Non-pigmented ciliary epithelial cell (primary cell): ENCODE measurements at places on chromosomes 13 and 19.

DNA sequence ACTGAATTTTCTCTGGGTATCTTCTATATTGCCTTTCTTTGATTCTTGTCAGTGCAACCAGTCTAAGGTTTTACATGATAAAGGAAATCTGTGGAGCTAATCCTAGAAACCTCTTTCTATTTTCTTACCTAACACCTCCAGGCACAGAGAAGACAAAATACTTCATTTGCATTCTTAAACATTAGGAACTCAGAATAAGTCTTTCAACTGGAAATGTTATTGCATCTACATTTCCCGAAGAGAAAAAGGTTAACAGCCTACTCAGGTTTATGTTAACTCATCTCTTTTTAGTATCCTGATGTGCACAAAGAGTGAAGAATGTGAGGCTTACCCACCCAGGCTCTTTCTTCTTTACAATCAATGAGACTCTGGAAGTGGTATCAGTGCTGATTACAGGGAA lies 106.7 kb downstream of the PCCA start:
- DNase-seq, result no peak

- no peak for DNase-seq
These were observed 5.7 kb downstream of the ZNF574 start for GRCh38 chr19:42081584-42082203.

DNA sequence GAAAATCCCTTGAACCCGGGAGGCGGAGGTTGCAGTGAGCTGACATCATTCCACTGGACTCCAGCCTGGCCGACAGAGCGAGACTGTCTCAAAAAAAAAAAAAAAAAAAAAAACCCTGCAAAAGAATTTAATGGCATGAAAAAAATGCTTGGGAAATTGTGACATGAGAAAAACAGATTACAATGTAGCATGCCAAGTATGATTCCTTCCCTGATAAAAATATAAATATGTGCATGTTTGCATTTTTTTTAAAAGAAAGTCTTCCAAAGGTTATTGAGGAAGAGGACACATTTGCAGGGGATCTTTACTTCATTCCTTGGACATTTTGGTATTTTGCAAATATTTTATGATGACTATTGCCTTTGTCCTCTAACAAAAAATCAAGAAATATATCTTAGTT lies 14.5 kb upstream of the ZBTB32 start:
- DNase-seq, result no peak

GRCh38 chr13:107765724-107766401 lies 449.5 kb downstream of the LIG4 start:
- DNase-seq, result no peak

DNA sequence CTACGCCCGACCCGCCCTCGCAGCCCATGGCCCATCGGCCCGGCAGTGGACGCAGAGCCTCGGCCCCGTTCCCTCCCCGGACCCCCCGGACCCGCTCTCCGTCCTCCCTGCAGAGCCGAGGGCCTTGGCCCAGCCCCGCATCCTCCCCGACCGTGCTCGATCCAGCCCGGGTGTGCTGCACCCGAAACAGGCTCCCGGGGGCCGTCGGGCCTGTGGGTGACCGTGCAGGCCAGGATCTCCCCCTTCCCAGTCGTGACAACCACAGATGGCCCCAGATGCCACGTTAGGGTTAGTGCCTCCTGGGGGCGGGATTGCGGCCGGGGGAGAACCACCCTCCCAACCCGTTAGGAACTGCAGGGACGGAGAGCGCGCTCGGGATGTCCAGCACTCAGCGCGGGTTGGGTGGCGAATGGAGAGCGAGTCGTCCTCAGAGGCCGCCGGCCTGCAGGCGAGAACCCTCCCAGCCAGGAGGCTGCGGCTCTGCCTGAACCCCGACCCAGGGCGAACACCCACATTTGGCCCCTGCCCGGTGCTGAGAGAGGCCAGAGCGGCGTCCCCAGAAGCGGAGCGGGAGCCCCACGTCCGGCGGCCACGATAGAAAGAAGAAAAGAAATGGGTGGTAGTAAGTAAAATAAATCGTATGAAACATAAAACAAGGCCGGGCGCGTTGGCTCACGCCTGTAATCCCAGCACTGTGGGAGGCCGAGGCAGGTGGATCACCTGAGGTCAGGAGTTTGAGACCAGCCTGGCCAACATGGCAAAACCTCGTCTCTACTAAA lies 6.7 kb upstream of the MADCAM1 start:
- no peak for DNase-seq

DNA sequence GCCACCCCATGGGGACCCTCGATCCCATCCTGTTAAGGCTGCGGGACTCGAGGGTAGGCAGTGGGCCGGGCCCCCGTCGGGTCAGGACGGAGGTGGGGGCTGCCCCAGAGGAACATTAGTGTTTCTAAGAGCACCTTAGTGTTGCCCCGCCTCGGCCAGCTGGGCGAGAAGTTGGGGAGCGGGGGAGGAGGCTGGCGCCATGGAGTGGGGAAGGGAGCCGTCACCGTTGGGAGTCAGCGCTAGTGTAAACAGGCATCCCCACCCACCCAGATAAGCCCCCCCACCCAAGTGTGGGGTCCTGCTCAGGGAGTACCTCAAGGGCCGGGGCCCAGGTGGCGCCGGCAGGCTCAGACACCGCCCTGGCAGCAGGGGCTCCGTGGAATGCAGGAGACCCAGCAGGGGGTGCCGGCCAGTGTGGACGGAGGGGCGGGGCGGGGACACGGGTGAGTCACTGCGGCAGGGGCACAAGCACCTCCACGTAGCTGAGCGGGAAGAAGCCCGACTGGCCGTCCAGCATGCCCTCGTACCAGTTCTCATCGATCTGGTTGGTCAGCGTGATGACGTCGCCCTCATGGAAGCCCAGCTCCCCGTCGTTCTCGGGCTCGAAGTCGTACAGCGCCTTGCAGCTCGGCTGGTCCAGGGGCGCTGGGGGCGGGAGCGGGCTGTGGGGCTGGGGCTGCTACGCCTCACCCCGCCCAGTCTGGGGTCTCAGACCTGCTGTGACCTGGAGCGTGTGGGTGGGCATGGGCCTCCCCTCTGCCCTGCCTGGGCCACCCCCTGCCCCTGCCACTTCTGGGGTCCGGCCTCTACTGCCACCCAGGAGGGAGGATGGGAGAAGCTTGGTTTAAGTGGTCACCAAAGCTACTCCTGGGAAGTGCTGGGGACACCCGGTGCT lies 18.0 kb downstream of the MPND start:
- DNase-seq, result no peak

DNA sequence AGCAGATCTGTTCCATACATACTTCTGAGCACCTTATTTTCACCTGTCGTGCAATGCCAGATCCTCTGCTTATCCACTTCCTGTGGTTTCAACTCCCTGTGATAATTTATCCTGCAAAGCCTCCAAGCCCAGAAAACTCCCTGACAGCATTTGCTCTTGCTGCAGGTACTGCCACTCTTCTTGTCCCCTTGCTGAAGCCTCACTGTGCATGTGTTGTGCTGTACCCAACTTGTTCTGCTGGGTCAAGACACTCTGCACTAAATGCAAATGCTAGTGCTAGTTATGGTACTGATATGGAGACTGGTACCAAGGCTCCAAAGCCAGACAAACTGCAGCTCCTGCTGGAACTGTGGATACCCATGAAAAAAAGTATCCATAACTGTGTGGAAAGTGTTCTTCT lies 315.4 kb upstream of the MIR17HG start:
- DNase-seq, result no peak

DNA sequence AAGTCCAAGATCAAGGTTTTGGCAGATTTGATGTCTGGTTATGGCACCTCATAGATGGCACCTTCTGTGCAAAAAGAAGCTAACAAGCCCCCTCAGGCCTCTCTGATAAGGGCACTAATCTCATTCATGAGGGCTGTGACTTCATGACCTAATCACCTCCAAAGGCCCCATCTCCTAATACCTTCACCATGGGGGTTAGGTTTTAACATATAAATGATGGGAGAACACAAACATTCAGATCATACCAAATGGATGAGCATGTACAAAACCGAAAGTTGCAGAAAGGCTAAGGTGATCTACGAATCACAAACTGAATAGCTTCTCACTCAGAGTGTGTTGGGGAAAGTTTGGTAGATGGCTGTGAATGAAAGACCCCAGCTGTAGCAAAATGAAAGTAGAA lies 217.4 kb downstream of the TBC1D4 start:
- no peak for DNase-seq

DNA sequence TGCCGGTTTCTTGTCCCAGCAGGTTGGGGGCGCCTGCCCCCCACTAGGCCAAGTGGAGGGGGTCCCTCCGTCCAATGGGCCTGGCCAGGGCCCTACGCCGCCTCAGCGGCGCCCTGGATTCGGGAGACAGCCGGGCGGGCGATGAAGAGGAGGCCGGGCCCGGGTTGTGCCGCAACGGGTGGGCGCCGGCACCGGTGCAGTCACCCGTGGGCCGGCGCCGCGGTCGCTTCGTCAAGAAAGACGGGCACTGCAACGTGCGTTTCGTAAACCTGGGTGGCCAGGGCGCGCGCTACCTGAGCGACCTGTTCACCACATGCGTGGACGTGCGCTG lies 6.2 kb downstream of the KCNJ14 start:
- DNase-seq, result no peak

DNA sequence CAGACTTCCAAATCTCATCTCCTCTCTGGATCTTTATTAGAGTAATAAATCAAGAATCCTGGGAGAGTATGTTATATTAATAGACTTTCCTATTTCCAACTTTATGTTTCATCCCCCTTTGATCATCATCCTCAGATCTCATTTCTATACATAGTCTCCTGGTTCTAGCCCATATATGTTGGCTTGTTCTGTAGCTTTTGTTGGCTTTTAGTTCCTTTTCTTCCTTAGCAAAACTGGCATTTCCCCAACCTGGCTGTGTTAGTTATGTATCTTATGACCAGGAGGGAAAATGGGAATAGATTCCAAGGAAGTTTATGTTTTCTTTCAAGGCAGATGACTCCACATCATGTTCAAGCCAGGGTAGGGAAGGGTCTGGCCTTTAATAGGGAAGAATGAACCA lies 2464.5 kb downstream of the PCDH9 start:
- no peak for DNase-seq

DNA sequence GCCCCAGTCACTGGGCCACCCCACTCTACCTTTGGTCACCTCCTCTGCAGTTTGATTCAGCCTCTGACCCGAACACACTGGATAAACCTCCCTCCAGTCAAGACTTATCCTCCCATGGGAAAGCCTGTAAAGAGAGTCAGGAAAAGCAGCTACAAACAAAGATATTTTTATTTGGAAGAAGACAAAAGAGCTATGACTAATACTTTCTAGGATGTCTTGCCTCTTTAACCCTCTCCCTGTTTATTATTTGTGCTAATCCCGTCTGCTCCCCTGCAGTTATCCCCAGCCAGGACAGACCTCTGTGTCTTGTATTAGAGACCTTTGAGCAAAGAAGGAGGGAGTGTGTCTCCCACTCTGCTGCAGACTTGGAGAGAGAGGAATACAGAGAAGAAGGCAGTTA lies 178.3 kb downstream of the EFNB2 start:
- no peak for DNase-seq

- DNase-seq, result no peak
These were observed 158.8 kb downstream of the KDM4B start for GRCh38 chr19:5127717-5128116.

- DNase-seq, result no peak
These were observed 60.0 kb upstream of the SHISA2 start for GRCh38 chr13:26111797-26112196.

DNA sequence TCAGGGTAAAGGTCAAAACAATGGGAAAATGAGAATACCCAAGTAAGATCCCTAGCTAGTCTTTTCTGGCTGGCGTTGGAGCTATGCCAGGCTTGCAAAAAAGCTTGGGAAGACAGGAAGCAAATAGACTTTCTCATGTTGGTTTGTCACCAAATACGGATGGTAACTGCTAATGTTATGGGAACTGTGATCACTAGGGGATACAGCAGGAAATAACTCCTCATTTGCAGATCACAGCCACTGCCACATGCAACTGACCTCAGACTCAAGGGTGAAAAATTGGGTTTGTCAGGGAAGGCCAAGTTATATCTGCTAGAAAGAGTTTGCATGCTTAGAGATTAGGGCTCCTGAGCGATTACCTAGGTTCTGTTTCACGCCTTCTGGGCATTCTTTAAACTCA lies 162.9 kb downstream of the NHLRC3 start:
- DNase-seq, result no peak

DNA sequence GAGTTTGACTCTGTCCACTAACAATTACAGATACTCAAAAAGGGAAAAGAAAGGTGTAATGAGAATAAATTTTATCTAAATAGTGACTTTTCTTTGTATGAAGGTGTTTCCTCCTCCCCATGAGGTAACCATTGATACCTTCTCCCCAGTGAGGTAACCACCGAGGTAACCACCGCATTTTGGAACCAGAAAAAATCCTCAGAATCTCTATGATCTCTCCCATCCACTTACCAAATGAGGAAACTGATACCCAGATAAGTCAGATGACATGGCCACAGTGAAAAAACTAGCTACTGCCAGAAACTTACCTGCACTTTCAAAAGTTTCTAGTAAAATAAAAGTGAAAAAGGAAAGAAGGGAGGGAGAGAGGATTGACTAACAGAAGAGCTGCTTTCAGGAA lies 124.0 kb upstream of the FNDC3A start:
- no peak for DNase-seq

DNA sequence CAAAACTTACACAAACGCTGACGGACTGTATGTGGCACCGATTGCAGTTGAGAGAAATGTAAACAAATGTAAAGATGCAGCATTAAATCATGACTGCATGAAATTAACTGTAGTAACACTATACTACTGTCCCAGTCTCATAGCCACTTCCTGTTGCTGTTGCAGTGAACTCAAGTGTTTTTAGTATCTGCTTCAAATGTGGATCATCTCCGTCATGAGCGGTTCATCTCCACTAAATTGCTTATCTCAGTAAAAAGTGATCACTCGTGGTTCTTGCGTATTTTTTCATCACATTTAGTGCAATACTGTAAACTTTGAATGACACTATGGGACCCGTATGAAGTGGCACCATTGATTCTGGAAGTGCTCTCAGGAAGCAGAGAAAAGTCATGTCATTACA lies 60.3 kb upstream of the RNF113B start:
- DNase-seq, result no peak

- no peak for DNase-seq
These were observed 56.5 kb downstream of the VAV1 start for GRCh38 chr19:6828698-6829633.

GRCh38 chr19:44714597-44715169 lies 15.7 kb downstream of the CEACAM16 start:
- no peak for DNase-seq
